ENCODE measurements at places on chromosomes 3 and 15.
A peak's percentile ranks its signal among the peaks of the same experiment; 100 is the strongest.

DNA sequence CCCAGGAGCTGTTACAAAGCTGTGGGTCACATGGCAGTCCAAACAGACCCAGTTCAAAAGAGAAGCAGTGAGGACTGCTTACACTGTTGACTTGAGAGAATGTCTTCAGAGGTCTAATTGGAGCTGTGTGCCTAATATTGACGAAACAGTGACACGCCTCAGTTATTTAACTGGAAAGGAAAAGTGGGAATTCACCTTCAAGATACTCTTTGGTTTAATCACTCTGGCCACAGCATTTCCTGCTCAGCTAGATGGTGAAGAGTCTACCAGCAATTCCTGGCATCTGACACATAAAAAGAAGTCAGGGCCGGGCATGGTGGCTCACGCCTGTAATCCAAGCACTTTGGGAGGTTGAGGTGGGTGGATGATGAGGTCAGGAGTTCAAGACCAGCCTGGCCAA is 326.4 kb downstream of the SV2B start:
- peak; percentile 51 for DNase-seq

DNA sequence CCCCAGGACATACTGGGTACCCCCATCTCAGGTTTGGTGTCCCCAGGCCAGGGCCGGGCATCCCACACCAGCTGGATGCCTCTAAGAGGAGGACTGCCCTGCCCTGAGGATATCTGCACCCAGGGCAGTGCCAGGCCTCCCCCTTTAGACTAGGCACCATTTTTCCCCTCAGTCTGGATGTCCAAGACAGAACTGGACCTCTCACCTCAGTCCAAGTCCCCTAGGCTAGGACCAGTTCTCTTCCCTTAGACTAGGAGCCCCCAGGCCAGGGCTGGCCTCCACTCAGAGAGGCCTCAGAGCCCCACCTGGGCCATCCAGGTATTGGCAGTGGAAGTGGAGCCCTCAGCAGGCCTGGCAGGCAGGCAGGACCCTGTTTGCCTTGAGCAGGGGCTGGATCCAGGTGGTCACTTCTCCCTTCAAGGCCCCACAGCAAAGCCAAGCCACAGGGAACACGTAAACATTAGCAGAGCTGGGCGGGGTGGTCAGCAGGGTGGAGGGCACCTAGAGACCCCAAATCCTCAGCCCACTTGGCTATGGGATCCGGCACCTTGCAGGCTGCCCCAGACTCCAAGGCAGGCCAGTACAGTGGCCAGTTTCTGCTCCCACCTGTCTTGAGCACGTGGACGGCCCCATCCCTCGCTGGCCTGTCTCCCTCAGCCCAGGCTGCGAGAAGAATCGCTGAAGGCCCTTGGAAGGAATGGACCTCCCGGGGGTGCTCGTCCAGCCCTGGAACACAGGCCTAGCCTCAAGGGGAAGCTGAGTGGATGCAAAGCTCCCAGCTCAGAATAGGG is 28.3 kb downstream of the PTH1R start:
- no peak for DNase-seq

DNA sequence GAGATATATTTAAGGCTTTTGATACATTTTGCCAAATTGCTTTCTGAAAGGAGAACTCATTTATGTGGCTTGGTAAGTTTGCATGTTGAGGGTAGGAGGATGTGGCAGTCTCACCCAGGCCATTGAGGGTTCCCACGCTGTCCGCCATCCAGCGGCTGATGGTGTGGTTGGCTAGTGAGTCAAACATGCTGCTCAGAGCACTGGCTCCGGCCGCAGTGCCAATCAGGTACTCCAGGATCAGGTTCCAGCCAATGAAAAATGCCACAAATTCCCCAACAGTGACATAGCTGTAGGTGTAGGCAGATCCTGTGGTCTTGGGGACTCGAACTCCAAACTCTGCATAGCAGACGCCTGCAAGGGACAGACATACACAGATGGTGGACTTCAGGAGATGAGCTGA is 82.3 kb downstream of the CLDN11 start:
- no peak for DNase-seq

GRCh38 chr3:117263745-117264144 is 554.2 kb downstream of the TUSC7 start:
- no peak for DNase-seq

DNA sequence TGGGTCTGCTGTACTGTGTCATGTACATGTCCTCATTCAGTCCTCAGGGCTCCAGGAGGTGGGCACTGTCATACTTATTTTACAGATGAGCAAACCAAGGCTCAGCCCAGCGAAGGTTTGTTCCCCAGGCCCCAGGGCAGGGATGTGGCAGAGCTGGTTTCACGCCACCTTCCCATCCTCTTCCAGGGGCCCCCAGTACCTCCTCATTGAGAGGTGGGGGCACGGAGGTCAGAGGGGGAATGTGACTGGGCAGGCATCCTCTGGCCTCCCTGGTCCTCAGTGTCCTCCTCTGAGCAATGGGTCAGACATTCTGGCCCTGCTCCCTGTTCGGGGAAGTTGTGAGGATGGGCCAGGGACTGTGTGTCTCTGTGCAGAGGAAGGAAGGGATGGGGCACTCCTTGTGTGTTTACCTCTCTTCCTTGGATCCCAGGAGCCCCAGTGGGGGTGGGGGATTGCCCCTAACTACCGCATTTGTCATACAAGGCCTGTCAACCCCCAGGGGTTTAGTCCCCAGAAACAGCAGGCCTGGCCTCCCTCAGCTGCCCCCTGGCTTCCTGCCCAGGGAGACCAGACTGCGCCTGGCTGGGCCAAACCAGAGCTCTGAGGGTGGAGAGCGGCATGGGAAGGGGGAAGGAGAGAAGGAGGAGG is 65.9 kb upstream of the LCTL start:
- peak; percentile 44 for DNase-seq

GRCh38 chr3:45425237-45425933 is 37.0 kb downstream of the LARS2 start:
- no peak for DNase-seq

- peak; percentile 7 for DNase-seq
These were observed 183.3 kb downstream of the NSUN3 start for GRCh38 chr3:94246171-94246570.

GRCh38 chr15:49055630-49056029 is 9.4 kb upstream of the SECISBP2L start:
- DNase-seq, result no peak

GRCh38 chr3:114213627-114214541 is 23.5 kb downstream of the ZNF80 start:
- peak; percentile 54 for DNase-seq

DNA sequence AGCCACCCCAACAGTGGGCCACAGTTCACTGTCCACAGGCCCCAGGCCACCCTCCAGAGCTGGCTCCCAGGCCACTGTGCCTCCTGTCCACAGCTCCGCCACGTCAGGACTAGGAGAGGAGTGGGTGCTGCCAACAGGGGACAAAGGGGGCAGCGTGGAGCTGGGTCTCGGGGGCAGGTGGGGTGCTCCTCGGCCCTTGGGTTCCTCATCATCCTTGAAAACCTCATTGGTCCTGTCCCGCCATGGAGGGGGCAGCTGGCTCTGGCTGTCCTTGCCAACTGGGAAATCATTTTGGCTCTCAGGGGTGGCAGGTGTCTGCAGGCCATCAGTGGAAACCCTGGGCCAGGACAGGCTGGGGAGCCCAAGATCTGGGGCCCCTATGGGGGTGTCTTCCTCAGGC is 45.2 kb downstream of the ADAMTS7 start:
- DNase-seq, result no peak

- DNase-seq, result no peak
These were observed 33.5 kb downstream of the DNAJB8 start for GRCh38 chr3:128432971-128433836.

GRCh38 chr3:4043867-4044575 is 244.8 kb downstream of the LRRN1 start:
- DNase-seq, result no peak

DNA sequence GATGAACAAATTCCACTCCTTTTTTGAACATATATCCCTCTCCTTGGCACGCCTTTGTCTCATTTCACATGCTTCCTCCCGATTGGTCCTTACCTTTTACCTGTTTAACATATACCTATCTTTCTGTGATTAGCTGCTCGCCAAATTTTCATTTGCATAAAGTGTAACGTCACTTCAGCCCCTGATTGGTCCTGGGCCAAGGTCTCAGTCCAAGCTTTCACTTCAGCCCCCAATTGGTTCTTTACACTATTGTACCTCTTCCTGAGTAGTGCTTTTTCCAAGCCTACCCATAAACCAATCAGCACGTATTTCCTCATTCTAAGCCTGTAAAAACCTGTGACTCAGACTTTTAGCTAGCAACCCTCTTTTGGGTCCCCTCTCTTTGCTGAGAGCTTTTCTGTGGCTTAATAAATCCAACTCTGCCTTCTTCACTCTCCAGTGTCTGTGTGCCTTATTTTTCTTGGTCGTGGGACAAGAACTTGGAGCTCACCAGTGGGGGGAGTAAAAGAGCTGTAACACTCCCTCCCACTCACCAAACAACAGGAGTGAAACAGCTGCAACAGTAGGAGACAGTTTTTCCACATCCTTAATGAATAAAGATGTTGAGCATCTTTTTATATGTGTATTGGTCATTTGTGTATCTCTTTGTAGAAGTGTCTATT is 584 bp upstream of the XCR1 start:
- peak; percentile 10 for DNase-seq

- no peak for DNase-seq
These were observed at the start of gene SLC12A8 for GRCh38 chr3:125212509-125213363. SLC12A8 (minus strand) TSS chr3:125212748; CDS start chr3:125211349, 1,399 bp downstream.

GRCh38 chr15:68335251-68335650 is 57.7 kb downstream of the FEM1B start:
- DNase-seq, result peak; percentile 38

DNA sequence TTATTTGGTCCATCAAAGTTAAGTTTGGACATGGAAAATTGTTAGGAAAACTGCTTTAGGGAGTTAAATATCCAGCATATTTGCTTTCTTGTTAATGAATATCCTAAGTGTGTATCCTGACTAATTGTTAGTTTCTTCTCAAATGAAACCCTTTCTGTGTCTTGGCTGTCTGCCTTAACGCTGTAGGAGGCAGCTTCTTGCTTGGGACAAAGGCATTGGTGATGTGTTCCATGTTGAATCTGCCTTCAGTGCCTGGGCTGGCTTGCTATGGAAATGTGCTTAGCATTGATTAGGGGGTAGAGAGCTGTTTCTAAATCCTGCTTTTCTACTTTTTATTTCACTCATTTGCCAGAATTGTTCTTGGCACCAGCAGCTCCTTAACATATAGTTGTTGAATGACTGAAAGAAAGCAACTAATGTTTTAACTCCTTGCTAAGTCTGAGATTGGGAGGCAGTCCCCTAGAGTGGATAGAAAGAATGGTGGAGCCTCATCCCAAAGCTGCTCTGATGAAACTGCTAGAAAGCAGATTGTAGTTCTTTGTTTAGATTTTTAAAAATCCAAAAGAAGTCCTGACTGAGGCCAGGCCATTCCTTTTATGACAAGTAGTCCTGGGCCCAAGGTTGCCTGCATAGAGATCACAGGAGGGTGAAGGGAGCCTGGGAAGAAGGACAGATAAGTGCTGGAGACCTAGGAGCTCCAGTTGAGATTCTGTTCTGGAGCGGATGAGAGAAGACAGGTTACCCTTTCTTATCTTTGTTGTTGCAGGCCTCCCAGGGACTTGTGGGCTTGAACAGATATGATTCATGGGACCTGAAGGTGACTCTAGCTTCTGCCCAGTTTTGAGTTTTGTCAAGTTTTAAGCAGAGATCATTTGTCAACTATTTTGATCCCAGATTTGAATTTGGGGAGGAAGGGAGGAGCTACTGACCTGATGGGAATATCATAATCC is 39.3 kb downstream of the OXNAD1 start:
- DNase-seq, result no peak

DNA sequence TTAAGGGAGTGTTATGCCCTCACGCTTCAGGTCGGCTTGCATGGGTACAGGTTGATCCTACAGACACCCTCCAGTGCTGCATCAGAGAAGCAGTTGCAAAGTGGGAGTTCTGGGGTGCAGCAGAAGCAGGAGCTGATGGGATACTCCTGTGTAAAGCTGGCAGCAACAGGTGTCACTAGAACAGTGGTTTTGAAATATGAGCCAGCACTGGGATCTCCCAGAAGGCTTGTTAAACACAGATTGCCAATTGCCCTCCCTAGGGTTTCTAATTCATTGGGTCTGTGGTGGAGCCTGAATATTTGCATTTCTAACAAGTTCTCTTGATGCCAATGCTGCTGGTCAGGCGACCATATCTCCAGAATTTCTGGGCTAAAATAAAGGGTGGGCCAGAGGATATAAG is 350.4 kb downstream of the CLSTN2 start:
- DNase-seq, result no peak

GRCh38 chr15:48644827-48645557 is 517 bp downstream of the FBN1 start:
- peak; percentile 72 for DNase-seq

GRCh38 chr3:69590111-69590510 is 149.2 kb upstream of the MITF start:
- DNase-seq, result no peak

DNA sequence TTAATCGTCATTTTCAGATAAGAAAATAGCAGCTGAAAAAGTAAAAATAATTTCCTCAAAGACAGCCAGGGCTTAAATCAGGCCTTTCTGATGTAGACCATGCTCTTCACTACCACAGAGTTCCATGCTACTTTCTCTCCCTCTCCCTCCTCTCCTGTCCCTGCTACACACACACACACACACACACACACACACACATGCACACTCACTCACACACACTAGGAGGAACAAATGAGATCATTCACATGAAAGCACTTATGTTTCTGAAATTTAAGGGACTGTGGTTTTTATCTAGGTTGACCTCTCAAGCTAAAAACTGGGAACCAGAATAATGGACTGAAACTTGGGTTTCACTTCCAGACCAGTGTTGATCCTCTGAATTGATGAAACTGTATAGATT is 4.1 kb upstream of the PSMA4 start:
- peak; percentile 14 for DNase-seq

DNA sequence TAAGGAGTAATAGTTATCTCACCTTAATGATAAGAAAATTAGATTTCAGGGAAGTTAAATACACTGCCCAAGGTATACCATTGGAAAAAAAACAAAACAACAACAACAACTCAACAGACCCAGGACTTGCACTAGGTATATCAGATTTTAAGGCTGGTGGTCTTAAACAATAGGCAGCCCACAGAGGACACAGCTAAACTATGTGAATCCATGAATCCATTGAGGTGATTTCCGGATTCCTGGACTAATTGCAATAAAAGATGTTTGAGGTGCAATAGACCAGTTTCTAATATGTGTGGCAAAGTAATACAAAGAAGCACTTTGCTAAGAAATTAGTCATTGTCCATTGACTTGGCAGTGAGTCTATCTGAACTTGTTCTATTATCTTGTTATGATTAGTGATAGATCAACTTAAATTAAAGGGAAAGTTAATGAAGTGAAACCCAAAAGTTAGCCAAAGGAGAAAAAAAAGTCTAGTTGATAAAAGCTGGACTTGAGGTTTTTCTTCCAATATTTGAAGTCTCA is 60.9 kb upstream of the MAGI1 start:
- DNase-seq, result no peak

DNA sequence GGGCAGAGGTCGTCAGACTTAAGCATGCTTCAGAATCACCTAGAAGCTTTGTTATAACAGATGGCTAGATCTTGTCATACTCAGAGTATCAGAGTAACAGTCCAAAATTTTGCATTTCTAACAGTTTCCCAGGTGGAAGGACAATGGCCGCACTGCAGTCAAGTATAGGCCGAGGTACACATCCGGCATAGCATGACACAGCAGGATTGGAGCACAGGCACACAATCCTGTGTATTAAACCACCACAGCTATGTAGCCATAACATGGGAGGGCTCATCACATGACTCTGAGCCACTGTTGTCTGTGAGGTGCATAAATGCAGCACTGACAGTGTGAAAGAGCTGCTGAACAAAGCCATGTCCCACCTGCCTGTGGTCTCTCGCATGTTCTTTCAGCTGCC is 85.7 kb upstream of the RNF7 start:
- no peak for DNase-seq

GRCh38 chr3:142943870-142944269 is 19.6 kb downstream of the PAQR9 start:
- DNase-seq, result no peak

Data from cardiac fibroblast (primary cell).